ENCODE measurements at places on chromosomes 1 and 21.

DNA sequence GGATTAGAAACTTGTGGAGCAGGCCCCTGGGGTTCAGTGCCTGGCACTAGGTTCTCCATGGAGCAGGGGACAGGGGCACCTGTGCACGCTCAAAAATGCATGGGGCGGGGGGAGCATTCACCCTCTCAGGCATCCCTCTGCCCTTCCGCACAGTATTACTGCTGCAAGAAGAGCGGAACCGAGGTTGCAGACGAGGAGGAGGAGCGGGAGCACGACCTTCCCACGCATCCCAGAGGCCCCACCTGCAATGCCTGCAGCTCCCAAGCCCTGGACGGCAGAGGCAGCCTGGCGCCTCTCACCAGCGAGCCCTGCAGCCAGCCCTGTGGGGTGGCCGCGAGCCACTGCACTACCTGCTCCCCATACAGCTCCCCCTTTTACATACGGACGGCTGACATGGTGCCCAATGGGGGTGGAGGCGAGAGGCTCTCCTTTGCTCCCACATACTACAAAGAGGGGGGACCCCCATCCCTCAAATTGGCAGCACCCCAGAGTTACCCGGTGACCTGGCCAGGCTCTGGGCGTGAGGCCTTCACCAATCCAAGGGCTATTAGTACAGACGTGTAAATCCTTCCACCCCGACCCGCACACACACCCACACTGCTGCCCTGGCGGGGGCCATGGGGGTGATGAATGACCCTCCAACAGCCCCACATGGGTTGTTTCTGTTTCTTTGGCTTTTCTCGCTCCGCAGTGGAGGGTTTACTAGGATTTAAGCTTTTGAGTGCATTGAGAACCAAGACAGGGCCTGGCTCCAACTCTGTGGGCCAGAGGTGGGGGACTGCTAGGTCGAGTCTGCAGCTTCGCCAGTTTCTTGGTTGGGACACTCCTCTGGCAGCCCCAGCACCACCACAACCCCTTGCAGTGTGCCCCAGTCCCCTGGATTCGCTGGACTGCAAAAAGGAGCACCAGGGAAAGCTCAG is 63.7 kb downstream of the TOR1AIP2 start:
- DNase-seq: no peak

DNA sequence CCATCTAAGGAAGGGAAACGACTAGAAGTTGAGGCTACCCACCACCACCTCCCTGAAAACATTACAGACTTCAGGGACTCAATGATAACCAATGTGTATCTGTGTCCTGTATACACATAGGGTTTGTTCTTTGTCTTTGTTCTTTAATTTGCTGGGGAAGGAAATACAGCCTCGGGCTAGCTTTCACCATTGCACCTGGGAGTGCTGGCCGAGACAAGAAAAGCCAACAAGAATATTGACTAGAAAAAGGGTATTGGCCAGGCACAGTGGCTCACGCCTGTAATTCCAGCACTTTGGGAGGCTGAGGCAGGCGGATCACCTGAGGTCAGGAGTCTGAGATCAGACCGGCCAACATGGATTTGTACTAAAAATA is 50.4 kb downstream of the MDM4 start:
- no peak for DNase-seq

- no peak for DNase-seq
These were observed 57.8 kb downstream of the FOXO6 start for GRCh38 chr1:41418857-41419583.

DNA sequence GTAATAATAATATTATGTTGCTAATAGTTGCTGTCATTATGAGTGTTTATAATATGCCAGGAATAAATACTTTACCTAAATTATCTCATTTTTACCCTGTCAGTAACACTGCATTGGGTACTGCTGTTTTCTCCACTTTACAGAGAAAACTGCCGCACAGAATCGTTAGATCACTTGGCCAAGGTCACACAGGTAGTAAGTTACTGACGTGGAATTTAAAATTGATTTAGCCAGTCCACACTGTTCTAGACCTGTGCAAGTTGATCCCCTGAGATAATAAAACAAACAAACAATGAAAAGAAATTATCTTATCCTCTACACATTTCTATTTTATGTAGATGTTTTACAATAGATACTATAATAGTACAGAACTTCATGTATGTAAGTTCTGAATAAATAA is 174.1 kb downstream of the ROR1 start:
- no peak for DNase-seq

- DNase-seq: no peak
These were observed 4.6 kb downstream of the LRRC8C start for GRCh38 chr1:89637496-89637895.

- no peak for DNase-seq
These were observed 45.7 kb downstream of the PSMG1 start for GRCh38 chr21:39137248-39138178.

DNA sequence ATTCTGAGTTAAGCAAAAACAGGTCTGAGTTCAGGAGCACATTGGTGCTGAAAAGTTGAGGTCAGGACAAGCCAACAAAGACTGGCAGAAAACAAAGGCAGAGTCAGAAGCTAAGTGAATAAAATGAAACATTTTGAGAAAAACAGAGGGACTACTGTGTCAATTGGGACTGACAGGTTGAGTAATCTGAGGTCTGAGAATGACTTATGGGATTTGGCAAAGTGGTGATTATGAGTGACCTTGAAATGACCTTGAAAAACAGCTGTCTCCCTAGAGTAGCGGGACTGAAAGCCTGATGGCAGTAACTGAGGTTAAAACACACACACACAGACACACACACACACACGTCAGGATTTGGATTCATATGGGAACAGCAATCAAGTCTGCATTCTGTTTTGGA is 8.8 kb upstream of the COG2 start:
- DNase-seq: no peak

- DNase-seq: no peak
These were observed 3.5 kb upstream of the LGR6 start for GRCh38 chr1:202189918-202190715.

- DNase-seq: no peak
These were observed 91.2 kb upstream of the KCNJ15 start for GRCh38 chr21:38165466-38166172.

DNA sequence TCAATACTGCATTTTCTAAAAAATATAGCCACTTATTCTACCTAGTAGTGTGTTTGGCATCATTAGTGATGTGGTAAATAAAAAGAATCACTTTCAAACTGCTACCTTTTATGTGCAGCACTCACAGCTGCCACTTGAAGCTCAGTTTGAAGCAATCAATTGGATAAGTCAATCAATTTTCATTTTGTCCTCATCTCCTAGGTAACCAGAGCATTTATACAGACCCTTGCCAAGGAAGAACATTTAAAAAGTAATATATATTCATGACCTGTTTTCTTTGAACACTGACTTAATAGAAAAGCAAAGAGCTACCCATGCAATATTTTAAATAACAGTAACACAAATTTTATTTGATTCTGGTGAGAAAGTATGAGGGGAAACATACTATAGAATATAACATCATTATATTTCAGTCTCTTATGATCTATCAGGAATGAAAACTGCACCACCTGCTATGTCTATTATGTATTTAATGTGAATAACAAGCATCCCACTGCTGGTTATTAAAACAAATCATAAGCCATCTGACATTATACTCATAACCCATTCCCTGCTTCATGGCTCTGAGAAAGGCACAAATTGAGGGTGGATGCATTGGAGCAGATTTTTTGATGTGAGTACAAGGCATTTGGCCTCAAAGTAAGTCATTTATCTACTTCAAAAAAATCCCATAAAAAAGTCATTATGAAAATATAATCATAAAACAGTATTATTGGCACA is 168.4 kb upstream of the C21orf91 start:
- no peak for DNase-seq

GRCh38 chr21:27954543-27955165 is 987.8 kb upstream of the ADAMTS5 start:
- DNase-seq: no peak

GRCh38 chr1:167439301-167439988 is 78.9 kb downstream of the CD247 start:
- no peak for DNase-seq

- DNase-seq: no peak
These were observed 22.5 kb downstream of the FMO1 start for GRCh38 chr1:171270806-171271205.

GRCh38 chr21:44035244-44035643 is 23.1 kb downstream of the TRAPPC10 start:
- DNase-seq: no peak

GRCh38 chr1:37174341-37174740 is 140.0 kb upstream of the GRIK3 start:
- no peak for DNase-seq

DNA sequence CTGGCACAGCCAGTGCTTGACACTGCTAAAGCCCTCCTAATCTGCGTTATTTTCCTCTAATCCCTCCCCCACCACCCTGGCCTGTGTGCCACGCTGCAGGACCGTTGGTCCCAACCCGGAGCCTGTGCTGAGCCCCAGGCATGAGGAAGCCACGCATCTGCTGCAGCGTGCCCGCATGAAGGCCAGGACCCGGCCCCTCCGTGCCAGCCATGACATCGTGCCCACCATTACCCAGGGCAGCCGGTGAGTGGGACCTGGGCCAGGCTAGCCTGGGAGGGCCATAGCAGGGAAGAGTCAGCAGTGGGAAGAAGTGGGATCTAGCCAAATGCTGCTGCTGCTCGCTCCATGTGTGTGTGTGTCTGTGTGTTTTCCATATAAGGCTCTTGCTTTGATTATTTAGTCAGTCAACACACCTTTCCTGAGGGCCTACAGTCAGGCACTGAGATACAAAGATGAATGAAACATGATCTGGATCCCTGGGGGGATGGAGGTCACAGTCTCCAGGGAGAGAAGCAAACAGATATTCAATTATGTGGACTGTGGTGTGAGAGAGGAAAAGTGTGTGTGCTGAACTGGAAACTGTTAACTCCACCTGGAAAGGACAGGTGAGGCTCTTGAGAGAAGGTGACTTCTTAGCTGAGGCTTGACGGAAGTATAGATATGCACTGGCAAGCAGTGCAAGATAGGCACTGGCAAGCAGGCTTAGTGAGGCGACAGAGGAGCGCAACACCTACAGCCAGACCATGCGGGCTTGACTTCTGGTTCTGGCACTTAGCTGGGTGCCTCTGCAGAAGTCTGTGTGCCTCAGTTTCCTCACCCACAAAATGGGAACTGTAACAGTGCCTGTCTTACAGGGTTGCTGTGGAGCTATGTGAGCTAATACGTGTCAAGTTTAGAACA is 15.9 kb downstream of the KIAA1614 start:
- DNase-seq: no peak

GRCh38 chr1:179867493-179868330 is 9.9 kb downstream of the TOR1AIP2 start:
- no peak for DNase-seq

GRCh38 chr1:78334952-78335351 is 155.8 kb upstream of the PTGFR start:
- no peak for DNase-seq

DNA sequence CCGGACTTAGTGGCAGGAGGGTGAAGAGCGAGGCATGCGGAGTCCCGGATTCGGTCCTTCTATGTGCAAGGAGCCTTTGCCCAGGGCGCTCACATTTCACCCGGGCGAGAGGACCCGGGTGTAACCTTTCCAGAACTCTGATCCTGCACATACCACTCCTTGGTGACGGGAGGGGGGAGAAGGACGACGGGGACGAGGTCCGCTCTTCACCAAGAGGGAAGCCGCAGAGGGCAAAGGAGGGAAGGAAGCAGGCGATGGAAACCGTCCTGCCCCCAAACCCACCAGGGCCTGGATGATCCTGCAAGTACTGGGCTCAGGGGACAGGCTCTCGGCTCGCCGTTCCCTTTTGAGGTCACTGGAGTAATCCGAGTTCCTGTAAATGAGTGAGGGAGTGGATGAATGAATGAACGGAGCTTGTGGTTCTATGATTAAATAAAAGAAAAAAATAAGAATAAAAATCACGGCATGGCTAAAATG is 993 bp downstream of the SYPL2 start:
- no peak for DNase-seq

DNA sequence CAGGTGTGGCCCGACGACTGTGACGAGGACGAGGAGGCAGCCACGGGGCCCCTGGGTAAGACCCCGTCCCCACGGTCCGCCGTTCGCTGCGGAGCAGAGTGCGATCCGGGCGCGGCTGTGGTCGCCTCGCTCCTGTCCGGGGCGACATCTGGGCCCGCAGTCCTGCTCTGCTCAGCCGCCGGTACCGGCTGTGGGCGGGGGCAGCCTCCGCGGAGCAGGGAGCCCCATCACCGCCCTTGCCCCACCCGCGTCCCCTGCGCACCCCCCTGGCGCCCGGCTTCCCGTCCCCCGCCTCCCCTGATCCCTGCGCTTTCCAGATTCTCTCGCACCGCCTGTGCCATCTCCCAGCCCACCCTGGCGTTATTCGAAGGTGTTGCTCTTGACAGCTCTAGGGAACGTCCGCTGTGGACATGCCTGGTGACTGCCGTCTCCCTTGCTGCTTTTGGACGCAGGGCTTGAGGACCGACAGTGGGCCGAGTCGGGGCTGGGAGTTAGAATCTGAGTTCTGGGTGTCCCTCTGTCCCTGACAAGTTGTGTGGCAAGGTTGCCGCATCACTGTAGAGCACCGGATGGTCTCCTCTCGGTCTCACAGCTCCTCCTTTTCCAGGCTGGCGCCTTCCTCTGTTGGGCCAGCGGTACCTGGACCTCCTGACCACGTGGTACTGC is 596 bp downstream of the TOR3A start:
- peak; percentile 18 for DNase-seq

GRCh38 chr1:66920543-66920942 is 4.1 kb downstream of the DNAI4 start:
- no peak for DNase-seq

DNA sequence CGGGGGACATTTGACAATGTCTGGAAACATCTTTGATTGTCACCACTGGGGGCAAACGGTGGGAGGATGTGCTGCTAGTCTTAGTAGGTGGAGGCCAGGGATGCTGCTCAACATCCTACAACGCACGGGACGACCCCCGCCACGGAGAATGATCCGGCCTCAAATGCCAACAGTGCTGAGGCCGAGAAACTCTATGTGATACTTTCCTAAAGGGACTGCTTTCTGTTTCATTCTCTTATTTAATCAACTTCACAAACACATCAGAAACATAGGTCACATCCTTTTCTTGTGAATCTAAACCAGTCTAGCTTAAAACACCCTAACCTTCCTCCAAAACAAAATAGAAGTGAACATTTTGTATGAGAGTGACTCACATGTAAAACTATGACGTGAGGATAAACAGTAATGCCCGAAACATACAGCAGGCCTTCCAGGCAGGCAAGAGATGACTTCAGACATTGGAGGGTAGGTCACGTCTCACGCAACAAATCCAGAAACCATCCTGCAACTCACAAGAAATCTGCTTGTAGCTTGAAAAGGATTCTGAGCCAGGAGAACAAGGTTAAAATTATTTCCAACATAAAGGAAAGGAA is 37.2 kb upstream of the ETS2 start:
- peak; percentile 38 for DNase-seq

GRCh38 chr1:103194060-103194459 is 85.7 kb upstream of the COL11A1 start:
- DNase-seq: no peak

- no peak for DNase-seq
These were observed 144.6 kb downstream of the CLIC6 start for GRCh38 chr21:34813266-34813894.

GRCh38 chr1:230408971-230409370 is 17.2 kb downstream of the PGBD5 start:
- no peak for DNase-seq

All from stimulated activated CD8-positive, alpha-beta memory T cell treated with anti-CD3 and anti-CD28 coated beads, Interleukin-7, amount 100 ng/mL, for 48 hours (primary cell).